Karpas-422 (cell line): ENCODE measurements at places on chromosomes 7 and 10. TPM values are rescaled to one million over a fixed set of nuclear protein-coding genes. Genes with fewer than 3 reads are reported as not detected.
A peak's percentile ranks its signal among the peaks of the same experiment; 100 is the strongest.

DNA sequence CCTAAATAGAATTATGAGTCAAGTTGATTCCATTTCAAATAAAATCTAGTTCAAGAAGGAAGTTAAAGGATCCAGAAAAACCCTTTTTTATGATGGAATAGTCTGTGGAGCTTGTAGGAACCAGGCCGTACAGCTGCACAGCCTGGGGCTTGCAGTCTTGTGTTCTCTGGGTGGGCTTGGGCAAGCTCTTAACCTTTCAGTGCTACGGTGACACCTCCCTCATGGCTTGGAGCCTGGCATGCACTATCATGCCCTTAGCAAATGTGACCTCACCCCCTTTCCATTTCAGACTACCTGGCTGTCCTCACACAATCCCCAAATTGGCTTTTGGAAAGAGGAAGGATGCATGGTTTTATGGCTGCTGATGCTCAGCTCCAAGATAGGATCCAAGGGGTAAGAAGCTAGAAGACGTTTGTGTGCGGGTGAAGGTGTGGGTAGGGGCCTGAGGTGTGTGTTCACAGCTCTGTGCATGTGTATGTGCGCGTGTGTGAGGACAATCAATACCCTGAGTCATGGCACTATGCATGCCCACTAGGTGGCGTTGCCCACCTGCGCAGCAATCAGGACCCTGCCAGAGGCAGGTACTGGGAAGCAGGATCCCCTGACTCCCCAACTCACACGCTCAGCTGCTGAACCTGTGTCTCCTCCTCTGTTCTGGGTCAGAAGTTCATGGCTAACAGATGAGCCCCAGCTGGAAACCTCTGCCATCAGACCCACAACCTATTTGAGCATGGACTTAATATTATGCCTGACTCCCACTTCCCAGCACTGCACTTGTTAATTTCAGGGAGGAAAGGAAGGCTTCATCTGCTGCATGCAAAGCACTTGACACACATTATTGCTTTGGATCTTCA lies 113.4 kb downstream of the PTPN20 start:
- peak; percentile 82 for DNase-seq
- H3K27ac ChIP-seq: no peak overlapping the region
- no peak overlapping the region for H3K4me3 ChIP-seq
- H3K36me3 ChIP-seq: no peaks in the 10 kb centered on the region
- no peaks in the 10 kb centered on the region for H3K4me1 ChIP-seq

- no peaks in the 10 kb centered on the region for H3K36me3 ChIP-seq
- H3K4me3 ChIP-seq: no peak overlapping the region
- no peak for DNase-seq
- H3K4me1 ChIP-seq: no peaks in the 10 kb centered on the region
- no peak overlapping the region for H3K27ac ChIP-seq
These were observed 141.5 kb upstream of the NRG3 start for GRCh38 chr10:81733542-81733941.

DNA sequence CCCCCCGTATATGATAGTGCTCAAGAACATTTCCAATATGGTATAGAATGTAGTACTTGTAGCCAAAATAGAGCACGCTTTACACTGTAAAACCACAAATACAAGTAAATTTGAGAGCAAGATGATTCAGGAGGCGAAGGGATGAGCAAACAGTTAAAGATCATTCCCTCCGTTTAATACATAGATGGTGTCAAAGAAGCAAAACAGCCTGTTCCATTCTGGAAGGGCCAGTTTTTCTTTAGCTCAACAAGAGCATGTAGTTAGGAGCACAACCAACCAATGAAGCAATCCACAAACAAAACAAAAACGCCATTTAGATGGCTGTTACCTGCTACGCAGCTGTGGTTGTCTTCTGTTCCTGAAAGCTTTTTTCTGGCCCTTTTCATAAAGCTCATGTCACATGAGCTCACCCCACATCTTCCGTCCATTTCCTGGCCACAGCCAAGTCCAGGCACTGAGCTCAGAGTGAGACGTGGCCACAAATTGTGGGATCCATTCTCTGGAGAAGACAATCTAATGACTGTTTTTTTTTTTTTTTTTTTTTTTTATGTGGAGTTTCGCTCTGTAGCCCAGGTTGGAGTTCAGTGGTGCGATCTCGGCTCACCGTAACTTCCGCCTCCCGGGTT lies 185.6 kb downstream of the FANK1 start:
- no peak overlapping the region for H3K27ac ChIP-seq
- no peaks in the 10 kb centered on the region for H3K4me1 ChIP-seq
- no peak for DNase-seq
- H3K27me3 ChIP-seq: no peaks in the 10 kb centered on the region

DNA sequence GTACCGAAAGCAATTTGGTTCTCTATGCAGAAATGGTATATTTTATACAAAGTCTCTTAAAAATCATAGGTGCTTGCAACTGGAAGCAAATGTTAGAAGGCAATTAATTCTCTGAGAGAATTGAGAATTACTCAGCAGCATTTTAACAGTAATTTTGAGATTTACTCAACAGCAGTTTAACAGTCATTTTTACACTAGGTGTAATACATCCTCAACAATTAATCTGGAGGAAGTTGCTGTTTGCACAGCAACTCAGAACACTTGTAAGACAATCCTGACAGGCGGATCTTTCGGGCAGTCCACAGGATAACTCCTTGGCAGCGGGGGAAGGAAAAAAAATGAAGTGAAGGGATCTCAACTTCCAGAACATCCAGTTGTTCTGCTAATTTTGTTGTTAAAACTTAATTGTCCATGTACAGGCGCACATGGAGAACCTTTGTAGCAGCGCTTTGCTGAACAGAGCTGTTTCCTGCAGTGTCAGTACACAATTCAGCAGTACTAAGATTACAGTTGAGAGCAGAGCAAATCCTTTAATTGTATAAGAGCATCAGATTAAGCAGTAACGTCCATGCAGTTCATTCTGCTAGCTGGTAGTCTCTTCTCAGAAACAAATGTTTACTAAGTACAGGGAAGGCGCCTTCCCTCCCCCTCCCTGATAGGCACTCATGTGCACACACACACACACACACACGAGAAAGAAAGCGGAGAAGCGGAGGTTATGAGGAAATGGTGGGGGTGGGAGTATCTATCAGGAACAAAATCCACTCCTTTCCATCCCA lies 43.8 kb downstream of the ENO4 start:
- H3K36me3 ChIP-seq: no peaks in the 10 kb centered on the region
- no peak overlapping the region for H3K27ac ChIP-seq
- H3K27me3 ChIP-seq: no peaks in the 10 kb centered on the region
- no peak for DNase-seq

GRCh38 chr10:130418731-130419130 lies 282.5 kb downstream of the GLRX3 start:
- no peak overlapping the region for H3K27ac ChIP-seq
- H3K27me3 ChIP-seq: no peaks in the 10 kb centered on the region
- no peak overlapping the region for H3K4me3 ChIP-seq
- no peak for DNase-seq
- no peaks in the 10 kb centered on the region for H3K4me1 ChIP-seq

GRCh38 chr10:16976803-16977202 lies 152.8 kb downstream of the CUBN start:
- H3K4me3 ChIP-seq: no peak overlapping the region
- H3K27ac ChIP-seq: no peak overlapping the region
- H3K36me3 ChIP-seq: no peaks in the 10 kb centered on the region
- no peaks in the 10 kb centered on the region for H3K4me1 ChIP-seq
- DNase-seq: no peak

- no peaks in the 10 kb centered on the region for H3K27me3 ChIP-seq
- no peak overlapping the region for H3K4me3 ChIP-seq
- no peak overlapping the region for H3K27ac ChIP-seq
- no peaks in the 10 kb centered on the region for H3K4me1 ChIP-seq
These were observed 29.8 kb upstream of the VCL start for GRCh38 chr10:73968098-73968521.

DNA sequence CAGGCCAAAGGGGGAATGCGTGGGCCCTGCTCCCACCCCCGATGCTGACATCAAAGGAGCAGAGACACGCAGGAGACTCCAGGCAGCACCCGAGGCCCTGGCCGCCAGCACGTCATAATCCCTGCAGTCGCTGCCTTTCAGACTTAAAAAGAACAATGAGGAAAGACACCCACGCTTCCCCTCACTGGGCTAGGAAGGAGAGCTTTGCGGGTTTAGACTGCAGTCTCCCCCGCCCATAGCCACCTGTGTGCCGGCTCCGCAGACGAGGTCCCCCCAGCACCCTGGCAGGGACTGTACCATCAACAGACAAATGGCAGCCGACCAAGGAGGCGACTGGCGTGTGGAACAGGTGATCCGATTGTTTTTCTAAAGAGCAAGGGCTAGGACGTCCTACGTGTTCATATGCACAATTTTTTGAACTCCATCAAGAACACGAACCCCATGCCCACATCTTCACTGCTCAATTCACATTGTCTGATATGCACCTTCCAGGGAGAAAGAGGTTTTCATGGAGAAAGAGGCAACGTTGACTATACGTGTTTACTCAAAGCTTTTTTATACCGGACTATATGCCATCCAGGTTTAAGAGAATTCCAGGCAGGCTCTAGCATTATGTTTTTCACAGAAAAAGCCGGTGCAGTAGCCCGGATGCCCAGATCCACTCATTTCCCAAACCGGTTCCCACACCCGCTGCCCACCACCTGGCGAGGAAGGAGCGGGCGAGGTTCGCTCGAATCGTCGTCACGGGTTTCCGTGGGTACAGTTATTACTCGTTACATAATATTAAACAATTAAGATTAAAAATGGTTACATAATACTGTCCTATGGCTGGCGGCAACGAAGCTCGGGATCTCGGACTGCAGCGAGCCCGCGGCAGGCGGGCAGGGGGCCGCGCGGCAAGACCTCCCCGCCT lies 1.1 kb downstream of the GRB10 start:
- no peaks in the 10 kb centered on the region for H3K27me3 ChIP-seq
- DNase-seq: no peak
- H3K27ac ChIP-seq: no peak overlapping the region
- no peaks in the 10 kb centered on the region for H3K36me3 ChIP-seq

DNA sequence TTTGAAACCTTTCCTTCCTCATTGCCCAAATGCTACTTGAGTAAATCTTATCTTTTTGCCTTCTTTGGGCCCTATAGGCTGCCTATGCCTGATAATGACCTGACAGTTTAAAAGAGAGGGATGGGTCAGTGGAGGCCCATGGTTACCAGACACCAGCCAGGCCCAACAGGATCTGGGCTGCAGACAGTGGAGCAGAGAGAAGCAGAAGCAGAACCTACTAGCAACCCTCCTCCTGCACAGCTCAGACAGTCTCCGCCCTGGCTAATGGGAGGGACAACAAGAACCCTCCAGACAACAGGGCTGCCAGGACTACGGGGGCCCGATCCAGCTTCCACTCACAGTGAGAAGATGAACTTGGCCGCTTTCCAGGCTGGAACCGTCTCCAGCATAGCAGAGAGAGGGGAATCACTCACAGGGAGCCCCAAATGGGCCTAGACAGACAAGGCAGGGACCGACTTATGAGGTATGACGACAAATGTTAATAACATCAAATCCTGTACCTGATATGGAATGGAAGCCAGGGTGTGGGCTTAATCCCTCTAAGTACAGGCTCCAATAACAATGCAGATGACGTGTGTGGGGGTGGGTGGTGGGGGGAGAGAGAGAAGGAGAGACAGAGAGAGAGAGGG lies 31.7 kb upstream of the DGKI start:
- H3K4me1 ChIP-seq: no peaks in the 10 kb centered on the region
- H3K27ac ChIP-seq: no peak overlapping the region
- no peaks in the 10 kb centered on the region for H3K36me3 ChIP-seq

DNA sequence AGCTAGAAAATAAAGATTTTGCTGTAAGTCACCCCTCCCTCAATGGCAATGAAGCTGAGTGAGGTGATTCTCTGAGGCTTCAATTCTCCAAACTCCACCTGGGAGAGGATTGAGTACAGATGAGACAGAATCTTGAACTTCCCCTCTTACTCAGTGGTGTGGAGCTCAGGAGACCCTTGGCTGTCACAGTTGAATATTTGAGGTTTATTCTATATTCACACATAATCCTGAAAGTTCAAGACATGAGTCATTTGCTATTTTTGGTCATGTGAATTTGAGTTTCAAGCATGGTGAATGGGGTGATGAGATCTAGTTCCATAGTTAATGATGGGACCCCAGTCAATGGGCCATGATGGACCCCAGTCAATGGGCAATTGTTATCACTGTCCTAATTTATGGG lies 13.9 kb upstream of the TECTB start:
- no peaks in the 10 kb centered on the region for H3K36me3 ChIP-seq
- H3K27ac ChIP-seq: no peak overlapping the region
- peaks cover 11% of the 10 kb centered on the region for H3K4me1 ChIP-seq

DNA sequence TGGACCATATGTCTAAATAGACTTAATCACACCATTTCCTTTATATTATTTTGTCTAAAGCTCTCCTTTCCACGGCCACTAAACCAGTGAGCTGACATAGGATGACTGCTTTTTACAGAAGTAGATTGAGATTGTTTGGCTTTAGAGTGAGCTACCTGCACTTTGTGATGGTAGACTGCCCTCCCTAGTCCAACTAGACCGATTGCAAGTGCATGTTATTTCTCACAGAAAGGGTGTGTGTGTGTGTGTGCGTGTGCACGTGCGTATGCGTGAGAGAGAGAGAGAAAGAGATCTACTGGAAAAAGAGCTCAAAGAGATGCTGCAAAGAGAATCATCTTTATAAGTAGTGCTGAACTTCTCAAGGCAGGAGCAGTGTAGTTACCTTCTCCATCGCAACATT lies 60.7 kb downstream of the VCL start:
- H3K4me1 ChIP-seq: peaks cover 34% of the 10 kb centered on the region
- DNase-seq: peak; percentile 79
- peak overlapping the region; percentile 39; the same call in 1 of the 2 replicates for H3K27ac ChIP-seq
- H3K4me3 ChIP-seq: no peak overlapping the region
- no peaks in the 10 kb centered on the region; the same call in none of the 2 replicates for H3K36me3 ChIP-seq

GRCh38 chr10:12638781-12639180 lies 289.4 kb downstream of the CAMK1D start:
- H3K27ac ChIP-seq: no peak overlapping the region
- no peaks in the 10 kb centered on the region for H3K27me3 ChIP-seq
- no peak overlapping the region for H3K4me3 ChIP-seq
- H3K4me1 ChIP-seq: no peaks in the 10 kb centered on the region
- no peak for DNase-seq

- H3K36me3 ChIP-seq: no peaks in the 10 kb centered on the region
- no peak overlapping the region for H3K27ac ChIP-seq
- H3K4me3 ChIP-seq: no peak overlapping the region
- H3K27me3 ChIP-seq: no peaks in the 10 kb centered on the region
- DNase-seq: no peak
These were observed 1.2 kb upstream of the PRRT4 start for GRCh38 chr7:128362670-128363069.

The CRHR2 gene
- total RNA-seq: not detected in 2 replicates

The VPS50 gene
- total RNA-seq: 6.3 and 21.1 TPM in 2 replicates

The IGFBP1 gene
- total RNA-seq: not detected in 2 replicates

The SFTPA1 gene
- total RNA-seq: not detected in 2 replicates

The OAT gene
- 64.8 and 98.4 TPM in 2 replicates for total RNA-seq

The MYL10 gene
- total RNA-seq: not detected in 2 replicates

The HERC4 gene
- total RNA-seq: 54.1 and 99.9 TPM in 2 replicates
